ENCODE measurements at places on chromosomes 3 and 15.

DNA sequence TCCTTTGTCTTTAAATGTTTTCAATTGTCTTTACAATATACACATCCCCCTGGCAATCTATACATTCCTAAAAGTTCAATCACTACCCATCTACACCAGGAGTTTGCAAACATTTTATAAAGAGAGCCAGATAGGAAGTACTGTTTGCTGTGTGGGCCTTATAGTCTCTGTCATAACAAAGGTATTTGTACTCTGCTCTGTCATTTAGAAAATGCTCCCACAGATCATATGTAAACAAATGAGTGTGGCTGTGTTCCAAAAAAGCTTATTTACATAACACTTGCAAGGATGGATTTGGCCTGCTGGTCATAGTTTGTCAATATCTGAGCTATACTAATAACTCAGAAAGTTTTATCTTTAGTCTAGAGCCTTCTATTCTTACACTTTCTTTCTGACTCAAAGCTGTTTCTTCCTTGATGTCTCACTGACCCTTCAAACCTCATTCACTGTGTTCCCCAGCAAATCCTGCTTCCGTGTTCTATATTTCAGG lies 511.9 kb downstream of the GBE1 start:
- DNase-seq: peak; percentile 10

DNA sequence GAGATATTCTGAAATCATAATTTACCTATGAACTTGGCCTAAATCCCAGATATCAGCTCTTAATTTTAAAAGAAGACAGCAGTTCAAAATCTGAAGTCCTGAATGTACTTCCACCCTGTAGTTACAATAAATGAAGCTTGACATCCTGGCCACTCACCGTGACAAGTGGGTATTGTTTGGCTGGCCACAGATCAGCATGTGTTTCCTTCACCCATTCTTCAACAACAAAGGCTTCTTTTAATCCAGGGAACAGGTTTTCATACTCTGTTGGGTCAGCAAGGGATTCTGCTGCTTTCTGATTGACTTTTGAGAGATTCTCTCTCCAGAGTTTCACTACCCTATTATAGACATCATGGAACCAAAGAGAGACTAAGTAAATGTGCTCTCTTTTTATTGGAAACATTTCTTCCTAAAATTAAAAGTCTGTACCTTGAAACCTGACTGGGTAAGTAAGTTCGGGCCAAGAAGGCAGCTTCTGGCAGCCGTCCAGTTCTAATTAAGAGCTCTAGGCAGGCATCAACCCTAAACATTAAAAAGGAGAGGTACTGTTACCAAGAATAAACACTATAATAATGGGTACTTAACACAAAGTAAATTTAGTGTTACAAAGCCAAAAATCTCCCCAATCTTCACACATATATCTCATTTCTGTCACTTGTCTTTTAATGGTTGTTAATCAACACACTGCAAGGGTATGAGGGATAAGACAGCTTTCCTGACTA lies 15.2 kb downstream of the MRPS22 start:
- DNase-seq: peak; percentile 21

DNA sequence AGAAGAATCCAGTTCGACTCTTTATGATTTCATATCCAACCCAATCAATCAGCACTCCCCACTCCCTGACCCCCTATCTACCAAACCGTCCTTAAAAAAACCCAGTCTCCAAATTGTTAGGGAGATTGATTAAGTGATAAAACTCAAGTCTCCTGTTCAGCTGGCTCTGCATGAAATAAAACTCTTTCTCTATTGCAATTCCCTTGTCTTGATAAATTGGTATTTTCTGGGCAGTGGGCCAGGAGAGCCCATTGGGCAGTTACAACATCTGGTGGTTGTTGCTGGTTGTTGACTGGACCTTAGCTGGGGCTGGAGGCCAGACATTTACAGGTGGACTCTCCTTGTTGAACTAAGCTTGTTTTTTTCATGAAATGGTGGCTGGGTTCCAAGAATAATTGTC lies 642.3 kb downstream of the ROBO2 start:
- DNase-seq: no peak

DNA sequence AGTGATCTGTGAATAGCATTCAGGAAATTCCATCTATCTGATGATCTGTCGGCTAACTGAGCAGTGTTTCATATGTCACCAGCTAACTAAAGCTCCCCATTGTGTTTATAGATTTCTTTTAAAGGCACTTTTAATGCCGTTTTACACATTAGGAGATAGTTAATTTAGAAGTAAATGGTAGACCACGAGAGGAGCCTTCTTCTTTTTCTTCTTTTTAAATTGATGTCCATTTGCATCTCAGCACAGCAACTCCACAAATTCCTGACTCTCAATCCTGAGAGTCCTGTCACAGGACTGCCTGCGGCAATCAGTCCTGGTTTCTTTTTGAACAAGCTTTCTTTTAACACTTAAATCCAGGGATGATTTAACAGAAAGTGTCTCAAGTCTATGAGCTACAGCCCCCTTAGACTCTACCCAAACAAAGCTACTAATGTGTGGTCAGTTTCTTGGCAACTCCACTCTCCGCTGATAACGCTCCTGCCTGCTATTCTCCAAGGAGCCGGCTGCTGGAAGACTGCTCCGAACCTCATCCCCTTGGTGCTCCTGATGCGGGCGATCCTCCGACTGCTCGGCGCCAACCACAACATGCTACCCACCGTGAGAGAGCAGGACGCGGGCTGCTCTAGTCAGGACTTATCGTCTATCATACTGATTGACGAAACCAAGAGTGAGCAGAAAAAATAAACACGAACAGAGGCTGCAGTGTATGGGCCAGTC lies 421.4 kb downstream of the MECOM start:
- no peak for DNase-seq

DNA sequence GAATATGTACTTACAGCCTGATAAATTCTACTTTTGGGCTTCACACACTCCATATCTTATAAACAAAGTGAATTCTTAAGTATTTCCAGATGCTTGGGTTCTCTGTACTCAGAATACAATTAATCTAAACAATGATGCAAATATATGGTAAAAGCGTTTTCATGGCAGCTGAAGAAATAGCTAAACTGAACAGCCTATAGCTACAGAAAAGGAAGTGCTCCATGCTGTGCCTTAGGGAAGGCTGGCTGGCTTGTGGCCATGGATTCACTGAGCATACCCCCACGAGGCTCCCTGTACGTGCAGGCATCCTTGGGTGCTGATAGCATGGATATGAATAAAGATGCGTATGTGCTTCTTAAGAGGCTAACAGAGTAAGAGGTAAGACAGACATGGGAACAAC lies 264.0 kb downstream of the KLF13 start:
- no peak for DNase-seq

- DNase-seq: no peak
Observed at GRCh38 chr3:107367353-107367752, 9.9 kb upstream of the CCDC54 start.

GRCh38 chr3:163601426-163601825 lies 1476.9 kb downstream of the SI start:
- DNase-seq: no peak

DNA sequence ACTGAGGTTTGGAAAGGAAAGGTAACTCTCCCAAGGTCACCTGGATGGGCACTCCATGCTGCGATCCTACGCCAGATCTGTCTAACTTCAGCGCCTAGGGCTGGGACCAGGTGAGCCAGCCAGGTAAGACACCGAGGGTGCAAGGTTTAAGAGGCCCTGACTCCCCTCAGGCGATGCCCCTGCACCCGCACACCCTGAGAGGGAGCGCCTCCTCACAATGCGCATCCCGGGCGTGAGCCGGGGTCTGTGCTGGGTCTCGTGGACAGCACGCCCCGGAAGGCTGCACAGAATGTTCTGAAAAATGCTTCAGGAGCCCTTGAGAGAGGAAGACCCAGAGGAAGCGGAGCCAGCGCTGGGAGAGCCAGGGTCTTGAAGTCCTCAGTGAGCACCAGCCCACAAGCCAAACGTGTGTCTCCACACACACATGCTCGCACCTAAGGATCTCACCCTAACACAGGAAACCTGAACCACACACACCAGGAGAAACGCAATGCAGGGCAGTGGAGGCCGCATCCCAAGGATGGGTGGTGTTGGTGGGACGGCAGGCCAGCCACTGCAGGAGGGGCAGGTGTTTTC lies 142.0 kb downstream of the ADAMTS17 start:
- no peak for DNase-seq

DNA sequence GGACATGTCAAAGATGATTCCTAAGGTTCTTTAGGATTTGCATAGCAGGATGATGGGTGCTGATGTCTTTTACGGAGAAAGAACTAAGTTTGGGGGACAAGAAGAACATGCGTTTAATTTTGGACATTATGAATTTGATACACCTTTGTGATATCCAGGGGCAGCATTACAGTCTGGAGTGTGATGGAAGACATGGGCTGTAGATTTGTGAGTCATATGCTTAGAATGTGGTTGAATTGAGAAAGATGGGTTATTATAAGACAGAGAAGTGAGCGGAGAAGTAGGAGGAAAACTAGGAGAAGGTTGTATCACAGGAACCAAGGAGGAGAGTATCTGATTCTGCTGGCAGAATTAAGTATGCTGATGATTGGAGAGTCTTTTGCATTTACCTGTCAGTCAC lies 20.6 kb downstream of the NEO1 start:
- no peak for DNase-seq

GRCh38 chr3:182644790-182645433 lies 148.4 kb upstream of the ATP11B start:
- DNase-seq: peak; percentile 5

- no peak for DNase-seq
Observed at GRCh38 chr3:188207941-188208515, 54.1 kb downstream of the LPP start.

DNA sequence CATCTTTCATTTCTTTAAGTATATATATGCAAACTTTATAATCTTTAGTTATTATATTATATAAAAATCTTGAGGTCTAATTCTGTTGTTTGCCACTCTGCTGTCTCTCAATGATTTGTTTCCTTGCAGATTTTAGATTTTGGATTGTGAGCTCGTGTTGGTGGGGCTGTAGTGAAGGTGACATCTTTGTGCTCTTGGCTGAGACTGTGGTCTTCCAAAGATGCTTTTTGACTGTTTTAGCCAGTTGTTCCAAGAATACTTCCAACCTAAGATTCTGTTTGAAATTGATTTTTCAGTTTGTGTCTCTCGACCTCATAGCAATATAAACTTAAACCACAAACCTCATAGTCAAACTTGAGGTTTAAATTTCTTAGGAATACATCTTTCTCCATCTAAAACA lies 326.5 kb downstream of the SLC9A9 start:
- no peak for DNase-seq

DNA sequence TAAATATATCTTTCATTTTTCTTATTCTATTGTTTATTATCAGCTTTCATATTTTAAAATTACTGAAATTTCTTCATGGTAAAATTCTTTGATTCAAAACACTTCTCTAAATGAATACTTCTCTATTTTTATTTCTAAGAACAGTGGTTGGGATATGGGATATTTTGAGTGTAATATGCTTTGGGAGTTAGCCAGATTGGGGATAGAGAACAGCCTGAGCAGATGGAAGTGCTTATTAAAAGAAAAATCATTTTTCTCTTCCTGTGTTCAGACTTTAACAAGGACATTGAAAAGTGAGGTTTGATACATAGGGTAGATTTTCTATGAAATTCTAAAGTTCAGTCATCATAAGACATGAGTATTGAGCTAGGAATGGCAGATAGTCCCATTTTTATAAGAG lies 84.8 kb downstream of the COL6A5 start:
- DNase-seq: no peak

- DNase-seq: peak; percentile 91
Observed at GRCh38 chr15:74857082-74857655, 14.2 kb upstream of the ULK3 start.

DNA sequence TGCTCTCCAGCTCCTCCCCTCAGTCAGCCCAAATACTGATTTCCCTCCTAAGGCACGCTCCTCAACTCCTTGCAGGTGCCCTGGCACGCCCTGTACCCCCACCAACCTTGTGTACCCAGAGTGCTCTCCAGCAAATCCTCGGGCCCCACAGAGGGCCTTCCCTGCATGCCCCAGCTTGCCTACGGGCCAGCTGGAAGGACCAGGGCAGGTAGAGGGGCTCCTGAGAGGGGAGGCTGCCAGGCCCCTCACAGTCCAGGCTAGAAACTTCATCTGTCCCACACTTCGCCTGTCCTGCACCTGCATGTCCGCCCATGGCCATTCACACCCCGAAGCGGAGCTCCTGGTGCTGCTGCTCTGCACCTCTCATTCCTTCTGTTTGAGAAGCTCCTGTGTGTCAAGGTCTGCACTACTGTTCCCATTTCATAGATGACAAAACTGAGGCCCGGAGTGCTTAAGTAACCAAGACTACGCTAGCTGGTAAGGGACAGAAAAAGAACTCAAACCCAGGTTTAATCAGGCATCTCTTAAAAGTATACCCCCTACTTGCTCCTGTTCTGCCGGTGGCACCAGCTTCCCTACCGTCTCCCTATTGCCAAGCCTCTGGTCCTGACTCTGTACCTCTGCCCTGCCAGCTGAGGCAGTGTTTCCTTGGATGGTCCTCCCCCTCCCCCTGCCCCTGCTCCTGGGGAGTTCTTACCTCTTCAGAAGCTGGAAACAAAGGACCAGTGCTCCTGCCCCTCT lies 35.6 kb downstream of the ZXDC start:
- no peak for DNase-seq

- peak; percentile 62 for DNase-seq
Observed at GRCh38 chr3:177597311-177598096, 400.2 kb upstream of the TBL1XR1 start.

- DNase-seq: no peak
Observed at GRCh38 chr3:112635674-112636073, 5.3 kb downstream of the CCDC80 start.

DNA sequence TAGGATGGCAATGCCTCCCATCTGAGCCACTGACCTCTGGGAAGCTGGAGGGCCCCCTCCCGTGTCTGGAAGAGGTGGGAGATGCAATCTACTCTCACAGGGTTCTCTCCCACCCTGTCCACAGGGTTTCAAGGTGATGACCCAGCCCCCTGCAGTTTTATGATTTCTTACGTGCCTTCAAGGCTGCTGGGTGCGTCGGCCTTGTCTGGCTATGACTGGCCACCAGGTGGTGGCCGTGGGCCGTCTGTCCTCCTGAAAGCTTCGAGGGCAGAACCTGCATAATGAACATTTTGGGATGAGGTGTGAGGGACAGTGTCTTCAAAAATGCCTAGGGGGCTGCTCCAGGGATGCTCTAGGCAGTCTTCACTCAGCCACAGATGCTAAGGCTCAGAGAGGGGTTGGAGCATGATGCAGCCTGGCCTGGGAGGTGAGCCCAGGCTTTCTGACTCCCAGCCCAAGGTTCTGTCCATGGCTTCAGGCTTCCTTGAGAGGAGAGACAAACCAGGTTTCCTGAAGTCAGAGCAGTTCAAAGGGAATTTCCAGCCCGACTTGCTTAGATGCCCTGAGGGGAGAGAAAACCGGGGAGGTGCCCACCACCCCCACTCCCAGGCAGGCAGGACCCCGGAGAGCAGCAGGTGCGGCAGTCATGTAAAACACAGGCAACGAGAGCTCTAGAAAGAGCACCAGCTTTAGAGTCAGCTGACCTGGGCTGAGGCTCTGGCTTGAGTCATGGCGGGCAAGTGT lies 18.7 kb downstream of the ISG20 start:
- peak; percentile 67 for DNase-seq

GRCh38 chr3:57434041-57434440 lies 110.1 kb downstream of the DNAH12 start:
- DNase-seq: peak; percentile 12

DNA sequence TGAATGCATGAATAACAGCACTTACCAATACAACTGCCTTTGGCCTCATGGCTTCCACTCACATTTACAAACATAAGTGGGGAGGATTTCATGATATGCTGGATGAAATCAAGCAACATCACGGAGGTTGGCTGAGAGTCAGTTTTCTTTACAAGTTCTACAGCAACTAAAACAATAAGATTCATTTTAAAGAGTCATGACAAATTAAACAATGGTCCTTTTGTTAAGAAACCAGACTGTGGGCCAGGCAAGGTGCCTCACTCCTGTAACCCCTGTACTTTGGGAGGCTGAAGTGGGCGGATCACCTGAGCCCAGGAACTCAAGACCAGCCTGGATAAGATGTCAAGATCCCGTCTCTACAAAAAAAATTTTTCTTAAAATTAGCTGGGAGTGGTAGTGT lies 12.4 kb downstream of the ATR start:
- no peak for DNase-seq
